NCI-H345 (cell line): ENCODE measurements at places on chromosomes 16 and 17.

- no peak for DNase-seq
Observed at GRCh38 chr17:37521821-37522220, 32.1 kb downstream of the DUSP14 start.

GRCh38 chr16:89404561-89404960, 85.8 kb downstream of the ANKRD11 start:
- DNase-seq = no peak

GRCh38 chr17:18018411-18018921, 20.5 kb downstream of the ATPAF2 start:
- DNase-seq = no peak

- DNase-seq = no peak
Observed at GRCh38 chr16:72112452-72112792, 18.8 kb downstream of the DHX38 start.

GRCh38 chr17:66580956-66581391, 253.9 kb upstream of the CACNG5 start:
- DNase-seq = peak; percentile 24

- DNase-seq = no peak
Observed at GRCh38 chr17:28810437-28810836, 32.2 kb downstream of the FAM222B start.

DNA sequence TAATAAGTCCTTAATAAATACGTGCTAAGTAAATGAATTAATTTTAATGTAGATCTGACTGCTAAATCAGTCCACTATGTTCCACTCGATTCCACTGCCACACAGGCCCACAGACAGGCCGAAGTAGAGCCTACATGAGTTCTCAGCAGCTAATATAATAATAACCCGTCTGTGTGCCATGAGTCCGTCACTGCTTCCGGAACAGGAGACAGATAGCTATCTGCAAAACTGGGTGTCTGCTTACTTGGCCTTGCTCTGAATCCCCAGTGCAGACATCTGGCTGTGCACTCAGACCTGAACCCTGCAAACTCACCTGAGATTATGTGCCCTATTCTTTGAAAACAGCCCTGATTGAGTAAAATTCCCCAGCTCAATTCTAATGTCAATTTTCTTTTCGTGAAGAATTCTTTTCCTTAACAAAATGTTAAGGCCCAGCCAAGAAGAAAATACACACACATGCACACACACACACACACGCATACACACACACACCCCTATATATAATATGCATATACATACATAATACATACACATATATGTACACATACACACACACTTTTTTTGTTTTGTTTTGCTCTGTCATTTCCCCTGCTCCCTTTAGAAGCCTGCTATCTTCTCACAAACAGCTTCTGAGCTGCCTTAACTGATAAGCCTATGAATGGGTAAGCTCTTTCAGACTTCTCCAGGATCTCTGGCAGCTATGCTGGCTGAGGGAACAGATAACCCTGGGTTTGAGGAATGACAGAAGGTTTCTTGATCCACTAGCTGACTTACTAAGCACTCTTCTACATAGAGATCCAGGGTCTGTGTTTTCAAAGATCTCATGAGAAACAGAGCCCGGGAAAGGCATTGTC, 39.8 kb upstream of the TOM1L1 start:
- no peak for DNase-seq

GRCh38 chr16:73289232-73289631, 241.3 kb upstream of the ZFHX3 start:
- DNase-seq = no peak

GRCh38 chr17:44167181-44167861, 3.2 kb upstream of the ASB16 start:
- no peak for DNase-seq

GRCh38 chr16:57470711-57471110, 8.2 kb downstream of the POLR2C start:
- no peak for DNase-seq

DNA sequence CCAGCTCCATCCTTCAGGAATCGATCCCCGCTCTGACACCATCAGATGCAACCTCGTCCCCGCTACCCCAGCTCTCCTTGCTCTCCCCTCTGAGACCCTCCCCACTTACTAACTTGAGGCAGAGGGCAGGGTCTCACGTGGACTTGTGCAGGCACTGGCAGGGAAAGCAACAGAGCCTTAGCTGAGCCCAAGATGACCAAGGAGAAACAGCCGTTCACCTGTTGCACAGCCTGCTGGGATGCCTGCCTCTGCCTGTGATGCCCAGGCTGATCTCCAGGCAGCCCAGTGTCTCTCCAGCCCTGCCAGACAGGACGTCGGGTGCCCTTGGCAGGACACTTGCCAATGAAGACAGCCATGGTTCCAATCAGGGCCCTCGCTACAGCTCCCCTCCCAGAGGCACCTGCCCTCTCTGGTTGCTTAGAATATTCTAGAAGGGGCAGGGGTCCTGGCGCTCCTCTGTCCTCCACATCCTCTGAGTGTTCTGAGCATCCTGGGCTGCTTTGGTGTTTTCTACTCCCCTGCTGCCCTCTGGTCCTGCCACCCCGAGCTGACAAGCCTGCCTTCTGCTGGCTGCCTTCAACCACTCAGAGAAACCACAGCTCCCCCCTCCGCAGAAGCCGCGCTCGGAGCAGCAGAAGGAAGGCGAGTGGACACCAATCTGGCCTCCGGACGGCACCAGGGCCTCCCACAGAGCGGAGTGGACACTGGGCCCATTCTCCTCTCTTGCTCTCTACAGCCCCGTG, 6.7 kb downstream of the CEP295NL start:
- DNase-seq = no peak

DNA sequence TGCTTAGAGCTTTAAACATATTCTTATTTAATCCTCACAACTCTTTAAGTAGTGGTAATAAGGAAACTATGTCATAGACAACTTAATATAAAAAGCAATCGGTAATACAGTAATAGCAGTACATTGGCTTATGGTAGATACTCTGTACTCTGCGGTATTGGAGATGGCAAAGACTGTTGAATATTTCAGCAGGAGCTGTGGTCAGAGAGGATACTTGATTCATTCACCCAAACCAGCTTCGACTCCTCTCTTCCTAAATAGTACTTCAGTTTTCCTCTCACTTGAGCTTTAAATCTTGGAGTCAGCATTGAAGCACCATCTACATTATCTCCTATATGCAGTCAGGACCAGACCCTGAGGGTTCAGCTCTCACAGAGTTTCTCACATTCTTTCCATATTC, 169.3 kb downstream of the CYB561 start:
- DNase-seq = no peak

DNA sequence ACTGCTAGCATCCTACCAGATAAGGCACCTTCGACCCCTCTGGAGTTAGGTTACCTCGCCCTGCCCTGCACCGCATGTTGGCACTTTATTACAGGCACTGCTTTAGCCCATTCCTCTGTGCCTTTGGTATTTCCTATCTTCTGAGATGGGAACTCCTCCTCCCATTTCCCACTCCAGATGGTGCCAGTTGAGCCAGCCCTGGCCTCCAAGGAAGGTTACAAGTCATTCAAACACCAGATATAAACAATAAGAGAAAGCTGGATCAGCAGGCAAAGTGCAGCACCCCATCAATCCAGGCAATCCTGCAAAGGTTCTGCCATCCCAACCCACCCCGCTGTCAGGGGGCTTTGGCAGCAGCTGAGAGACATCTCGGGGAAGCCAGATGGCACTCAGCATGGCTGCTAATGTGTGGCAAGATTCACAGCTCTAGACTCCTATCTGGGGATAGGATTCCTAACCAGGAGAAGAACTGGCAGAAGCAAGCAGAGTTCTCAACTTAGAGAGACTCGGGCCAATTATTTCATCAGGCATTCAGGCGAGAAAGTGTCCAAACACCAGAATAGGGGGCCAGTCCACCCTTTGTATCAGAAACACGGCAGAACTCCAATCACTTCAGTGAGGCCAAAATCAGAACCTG, 113.0 kb downstream of the COPRS start:
- DNase-seq = no peak

DNA sequence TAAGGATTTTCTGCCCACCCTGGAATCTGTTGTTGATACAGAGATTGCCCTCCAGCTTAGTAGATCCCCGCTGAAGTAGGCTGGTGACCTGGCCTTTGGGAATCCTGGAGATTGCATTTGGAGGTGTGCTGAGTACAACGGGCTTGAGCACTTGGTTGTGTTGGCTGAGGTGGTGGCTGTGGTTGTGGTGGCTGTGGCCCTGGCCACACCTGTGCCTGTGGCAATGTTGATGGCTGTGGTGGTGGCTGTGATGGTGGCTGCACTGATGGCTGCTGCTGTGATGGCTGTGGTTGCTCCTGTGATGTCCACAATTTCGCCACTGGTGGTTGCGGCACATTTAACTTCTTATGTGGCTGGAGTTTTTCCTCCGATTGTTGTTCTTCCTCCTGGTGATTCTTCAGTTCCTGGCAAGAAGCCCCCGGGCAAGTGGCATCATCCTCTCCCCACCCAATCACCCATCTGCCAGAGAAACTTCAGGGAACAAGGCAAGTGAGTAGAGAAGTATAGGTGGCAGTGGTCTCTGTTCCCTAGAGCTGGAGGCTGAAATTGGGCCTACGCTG, 4.2 kb downstream of the CCDC200 start:
- no peak for DNase-seq

DNA sequence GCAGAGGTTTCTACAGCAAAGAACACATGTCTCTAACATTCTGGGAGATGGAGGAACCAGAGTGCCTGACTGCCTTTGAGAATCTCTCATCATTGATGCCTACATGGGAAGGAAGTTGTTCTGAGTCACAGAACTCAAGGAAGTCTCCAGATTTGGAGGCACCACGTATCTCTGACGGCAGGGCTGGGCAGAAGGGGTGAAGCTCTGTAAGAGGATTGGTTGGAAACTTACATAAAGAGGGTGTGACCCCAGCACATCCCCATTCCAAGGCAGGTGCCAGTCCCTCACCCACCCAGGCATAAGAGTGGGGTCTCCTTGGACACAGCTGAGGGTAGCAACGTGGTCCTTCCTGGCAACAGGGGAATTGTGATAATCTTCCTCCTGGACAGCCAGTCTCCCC, 17.4 kb downstream of the TNFRSF13B start:
- DNase-seq = no peak

DNA sequence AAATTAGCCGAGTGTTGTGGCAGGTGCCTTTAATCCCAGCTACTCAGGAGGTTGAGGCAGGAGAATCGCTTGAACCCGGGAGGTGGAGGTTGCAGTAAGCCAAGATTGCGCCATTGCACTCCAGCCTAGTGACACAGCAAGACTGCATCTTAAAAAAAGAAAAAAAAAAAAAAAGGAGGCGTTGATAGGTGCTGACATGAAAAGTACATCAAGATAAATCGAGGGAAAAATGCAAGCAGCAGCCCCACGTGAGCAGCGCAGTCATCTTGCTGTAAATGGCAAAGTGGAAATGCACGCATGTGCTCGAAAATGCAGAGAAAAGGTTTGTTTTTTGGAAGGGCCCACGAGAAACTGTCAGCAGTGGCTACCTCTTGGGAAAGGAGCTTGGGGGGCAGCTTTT, 20.9 kb downstream of the MXRA7 start:
- no peak for DNase-seq

DNA sequence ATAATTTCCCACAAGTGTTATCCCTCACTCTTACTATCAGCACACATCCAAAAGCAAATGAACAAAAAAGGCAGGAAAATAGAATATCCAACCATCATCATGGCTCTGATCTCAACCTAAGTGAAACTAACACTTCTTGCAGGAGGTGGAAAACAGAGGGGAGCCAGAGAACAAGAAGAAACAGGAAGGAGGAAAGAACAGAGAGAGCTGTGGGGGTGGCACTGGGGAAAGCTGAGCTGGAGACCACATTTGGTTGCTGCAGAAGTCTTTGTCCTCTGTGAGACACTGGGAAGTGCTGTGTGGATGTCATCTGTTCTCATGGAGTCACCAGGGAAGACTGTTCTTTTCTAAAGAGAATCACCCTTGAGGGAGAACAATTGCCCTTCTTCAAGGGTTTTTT, 34.7 kb downstream of the GRB7 start:
- DNase-seq = no peak

- no peak for DNase-seq
Observed at GRCh38 chr17:37485938-37486570, 3.6 kb upstream of the DUSP14 start.

- DNase-seq = no peak
Observed at GRCh38 chr16:89949756-89950155, 1.2 kb downstream of the DEF8 start.

DNA sequence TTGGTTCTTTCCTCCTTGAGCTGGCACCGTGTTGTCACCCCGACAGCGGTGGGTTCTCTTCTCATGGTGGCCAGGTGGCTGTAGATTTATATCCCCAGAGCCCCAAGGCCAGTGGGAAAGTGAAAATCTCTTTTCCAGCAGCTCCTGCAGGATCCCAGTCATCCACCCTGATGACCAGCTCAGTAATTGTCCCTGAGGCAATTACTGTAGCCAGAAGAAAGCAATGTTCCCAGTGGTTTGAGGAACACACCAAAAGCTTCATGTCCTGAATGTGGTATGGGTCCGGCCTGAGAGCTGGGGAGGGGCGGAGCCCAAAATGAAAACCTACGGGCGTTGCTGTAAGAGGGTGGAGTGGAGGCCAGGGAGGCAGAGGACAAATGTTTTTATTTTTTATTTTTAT, 69.0 kb downstream of the WSB1 start:
- no peak for DNase-seq

DNA sequence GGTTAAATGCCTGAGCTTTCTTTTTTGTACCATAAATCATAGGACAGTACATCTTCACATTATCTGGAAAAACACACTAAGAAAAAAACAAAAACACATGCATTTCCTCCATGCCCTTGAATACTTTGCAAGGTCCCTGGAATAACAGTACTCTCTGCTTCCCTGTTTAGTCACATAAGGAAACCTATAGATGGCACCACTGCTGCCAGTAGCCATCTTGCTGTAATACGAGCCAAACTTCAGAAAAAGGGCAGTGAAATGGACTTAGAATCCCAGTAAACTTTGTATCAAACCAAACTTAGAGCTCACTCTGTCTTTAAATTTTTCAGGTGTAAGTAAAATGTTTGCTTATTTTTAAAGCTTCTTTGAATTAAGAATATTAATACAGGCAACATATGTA, 435.5 kb downstream of the KCNJ2 start:
- DNase-seq = no peak

- no peak for DNase-seq
Observed at GRCh38 chr17:60743282-60743681, 65.6 kb downstream of the BCAS3 start.

GRCh38 chr16:55849536-55849935, 16.6 kb upstream of the CES1 start:
- DNase-seq = no peak

DNA sequence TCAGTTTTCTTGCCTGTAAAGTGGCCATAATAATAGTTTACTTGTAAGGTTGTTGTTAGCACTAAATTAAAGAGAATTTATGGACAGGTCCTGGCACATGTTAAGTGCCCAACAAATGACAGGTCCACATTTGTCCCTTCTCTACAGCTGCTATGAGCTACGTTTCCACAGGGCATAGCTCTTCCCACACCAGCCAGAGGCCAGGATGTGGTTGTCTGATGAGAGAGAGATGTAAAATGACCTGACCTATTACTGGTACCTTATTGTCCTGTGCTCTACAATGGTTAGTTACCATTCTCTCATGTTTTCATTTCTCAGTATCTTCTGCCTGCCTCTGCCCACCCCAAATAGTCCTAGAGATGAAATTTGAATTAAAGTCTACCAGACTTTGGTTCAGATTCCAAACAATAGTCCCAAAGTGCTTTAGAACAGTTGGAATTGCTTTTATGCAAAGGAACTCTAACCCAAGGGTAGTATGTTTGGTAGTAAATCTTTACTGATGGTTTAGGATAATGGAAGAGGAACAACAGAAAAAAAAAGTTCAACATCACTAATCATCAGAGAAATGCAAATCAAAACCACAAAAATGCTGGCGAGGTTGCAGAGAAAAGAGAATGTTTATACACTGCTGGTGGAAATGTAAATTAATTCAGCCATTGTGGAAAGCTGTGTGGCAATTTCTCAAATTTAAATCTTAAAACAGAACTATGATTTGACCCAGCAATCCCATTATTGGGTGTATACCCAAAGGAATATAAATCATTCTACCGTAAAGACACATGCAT, 57.1 kb upstream of the ANKFN1 start:
- no peak for DNase-seq
